NCI-H774 (cell line): ENCODE measurements at places on chromosomes 3 and 15.

- no peak for DNase-seq
These were observed 17.8 kb downstream of the TBL1XR1 start for GRCh38 chr3:177179281-177180067.

GRCh38 chr3:171614318-171614921, 154.2 kb upstream of the TNIK start:
- no peak for DNase-seq

DNA sequence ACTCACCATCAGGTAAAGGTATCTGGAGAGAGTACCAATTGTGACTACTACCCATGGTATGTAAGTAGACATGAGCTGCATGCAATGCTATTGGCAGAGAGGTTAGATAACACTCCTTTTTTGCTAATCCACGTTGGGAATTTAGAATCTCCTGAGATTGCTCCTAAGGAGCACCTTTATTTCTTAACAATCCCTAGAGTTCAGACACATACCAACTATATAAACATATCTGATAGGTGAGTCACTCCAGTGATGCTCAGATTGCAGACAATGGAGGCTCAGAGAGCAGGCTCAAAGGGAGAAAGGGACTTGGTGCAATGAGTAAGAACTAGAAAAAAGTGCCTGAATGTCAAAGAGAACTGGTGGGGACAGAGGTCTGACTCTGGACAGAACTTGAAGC, 47.0 kb upstream of the LRRFIP2 start:
- no peak for DNase-seq

DNA sequence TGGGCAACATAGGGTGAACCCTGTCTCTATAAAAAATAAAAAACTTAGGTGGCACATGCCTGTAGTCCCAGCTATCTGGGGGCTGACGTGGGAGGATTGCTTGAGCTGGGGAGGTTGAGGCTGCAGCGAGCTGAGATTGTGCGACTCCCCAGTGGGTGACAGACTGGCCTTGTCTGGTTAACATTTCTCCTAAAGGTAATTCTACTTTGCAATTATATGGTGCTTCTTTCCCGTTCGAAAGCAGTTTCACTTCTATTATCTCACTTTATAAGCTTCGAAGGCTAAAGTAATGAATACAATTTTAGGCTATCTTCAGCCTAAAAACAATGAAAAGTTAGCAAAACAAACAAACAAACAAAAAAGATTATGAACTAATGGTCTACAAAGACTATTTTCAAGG, 35.3 kb downstream of the COMMD2 start:
- DNase-seq: no peak

GRCh38 chr15:89802231-89802928, 12.3 kb downstream of the ANPEP start:
- DNase-seq: no peak

- DNase-seq: no peak
These were observed 16.7 kb upstream of the GPR160 start for GRCh38 chr3:170021083-170021482.

DNA sequence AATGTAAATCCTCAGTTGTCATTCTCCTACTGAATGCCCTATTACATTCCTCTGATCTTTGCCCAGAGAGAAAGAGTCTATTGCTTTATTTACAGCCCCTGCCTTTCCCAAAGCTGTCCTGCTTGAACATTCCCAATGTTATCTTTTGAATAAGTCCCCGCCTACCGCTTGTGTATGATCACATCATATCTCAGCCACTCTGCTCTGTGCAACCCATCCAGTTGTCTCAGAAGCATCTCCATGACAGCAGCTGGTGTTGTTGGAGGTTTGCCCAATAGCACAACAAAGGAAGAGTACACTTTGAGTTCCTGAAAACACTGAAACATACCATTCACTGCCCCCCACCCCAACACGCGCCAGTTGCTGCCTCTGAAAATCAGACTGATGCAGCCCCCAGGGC, 22.0 kb upstream of the FAM3D start:
- DNase-seq: no peak

DNA sequence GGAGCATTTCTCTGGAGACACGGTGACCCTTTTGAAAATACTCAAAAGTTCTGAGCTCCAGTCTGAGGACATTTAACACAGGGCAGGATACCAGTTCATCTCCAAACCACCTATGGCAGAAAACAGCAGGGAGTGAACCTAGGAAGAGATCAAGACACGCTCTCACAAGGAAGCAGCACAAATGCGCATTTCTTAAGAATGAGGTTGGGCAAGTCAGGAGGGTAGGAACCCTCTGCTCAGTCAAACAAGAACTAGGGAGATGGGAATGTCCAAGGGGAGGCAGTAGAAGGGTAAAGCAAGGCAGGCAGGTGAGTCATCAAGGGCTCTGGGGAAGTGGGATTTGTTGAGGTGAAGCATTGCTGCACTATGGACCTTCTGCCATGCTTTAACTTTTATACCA, 60.3 kb upstream of the PSMD6 start:
- DNase-seq: no peak

GRCh38 chr15:77538027-77538451, 94.7 kb downstream of the LINGO1 start:
- no peak for DNase-seq

- DNase-seq: peak; percentile 0
These were observed 167.6 kb upstream of the ST8SIA2 start for GRCh38 chr15:92226020-92226612.

DNA sequence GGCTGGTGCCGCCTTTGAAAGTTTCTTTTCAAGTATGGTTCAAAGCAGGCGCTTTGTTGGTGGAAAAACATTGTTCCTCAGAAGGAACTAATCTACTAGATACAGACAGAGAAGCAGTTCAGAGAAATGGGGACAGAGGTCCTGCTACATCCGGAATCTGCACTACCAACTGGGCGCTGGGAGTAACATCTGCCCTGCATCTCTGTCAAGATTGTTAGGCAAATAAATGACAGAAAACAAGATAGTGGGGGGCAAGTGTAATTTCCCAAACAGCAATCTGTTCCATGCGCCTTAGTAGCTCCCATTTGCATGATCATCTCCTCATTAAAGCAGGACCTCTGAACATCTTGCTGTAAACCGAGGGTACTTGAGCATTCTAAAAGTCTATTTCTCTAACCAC, 17.4 kb downstream of the TLE3 start:
- DNase-seq: no peak

DNA sequence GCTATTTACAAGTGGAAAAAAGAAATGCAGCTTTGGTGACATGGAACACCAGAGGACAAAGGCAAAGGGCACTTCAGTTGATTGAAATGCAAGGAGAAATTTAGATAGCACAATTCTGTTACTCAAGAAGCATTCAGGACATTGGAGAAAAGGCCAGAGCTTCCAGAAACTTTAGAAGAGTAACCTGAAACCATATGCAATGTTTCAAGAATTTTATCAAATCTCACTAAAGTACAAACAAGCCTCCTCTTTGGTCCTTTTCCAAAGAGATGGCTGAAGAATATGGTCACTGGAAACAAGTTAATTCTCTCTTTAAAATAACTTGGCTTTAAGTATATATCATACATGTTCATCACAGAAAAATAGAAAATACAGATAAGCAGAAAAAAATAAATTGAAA, 14.6 kb upstream of the LMOD3 start:
- DNase-seq: no peak

- no peak for DNase-seq
These were observed 101.5 kb upstream of the UBE2E1 start for GRCh38 chr3:23704298-23704697.

GRCh38 chr3:186612065-186612464, 795 bp upstream of the AHSG start:
- no peak for DNase-seq

- DNase-seq: no peak
These were observed 50.2 kb upstream of the LRRC58 start for GRCh38 chr3:120399372-120399771.

DNA sequence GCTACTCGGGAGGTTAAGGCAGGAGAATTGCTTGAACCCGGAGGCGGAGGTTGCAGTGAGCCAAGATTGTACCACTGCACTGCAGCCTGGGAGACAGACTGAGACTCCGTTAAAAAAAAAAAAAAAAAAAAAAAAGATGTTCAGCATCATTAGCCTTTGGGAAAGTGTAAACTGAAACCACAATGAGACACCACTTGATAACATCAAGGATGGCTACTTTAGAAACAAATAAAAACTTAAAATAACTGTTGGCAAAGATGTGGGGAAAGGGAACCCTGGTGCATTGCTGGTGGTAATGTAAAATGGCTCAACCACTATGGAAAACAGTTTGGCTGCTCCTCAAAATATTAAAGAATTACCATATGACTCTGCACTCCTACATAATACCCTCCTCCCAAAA, 1.9 kb downstream of the LEO1 start:
- no peak for DNase-seq

- DNase-seq: no peak
These were observed 25.9 kb upstream of the LRRC34 start for GRCh38 chr3:169838511-169839030.

DNA sequence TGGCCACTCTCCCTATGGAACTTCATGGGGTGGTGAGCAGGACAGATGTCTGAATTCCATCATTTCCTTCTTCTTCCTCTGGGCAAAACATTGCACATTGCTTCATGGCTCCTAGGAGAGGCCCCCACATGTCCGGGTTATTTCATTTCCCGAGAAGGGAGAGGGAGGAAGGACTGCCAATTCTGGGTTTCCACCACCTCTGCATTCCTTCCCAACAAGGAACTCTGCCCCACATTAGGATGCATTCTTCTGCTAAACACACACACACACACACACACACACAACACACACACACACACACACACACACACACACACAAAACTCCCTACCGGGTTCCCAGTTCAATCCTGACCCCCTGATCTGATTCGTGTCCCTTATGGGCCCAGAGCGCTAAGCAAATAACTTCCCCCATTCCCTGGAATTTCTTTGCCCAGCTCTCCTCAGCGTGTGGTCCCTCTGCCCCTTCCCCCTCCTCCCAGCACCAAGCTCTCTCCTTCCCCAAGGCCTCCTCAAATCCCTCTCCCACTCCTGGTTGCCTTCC, 1.9 kb downstream of the RHO start:
- DNase-seq: no peak

- no peak for DNase-seq
These were observed 278.7 kb downstream of the NEK10 start for GRCh38 chr3:27090275-27091041.

- peak; percentile 50 for DNase-seq
These were observed 1028.2 kb downstream of the MCTP2 start for GRCh38 chr15:95259513-95259912.

- DNase-seq: no peak
These were observed 33.3 kb upstream of the CGNL1 start for GRCh38 chr15:57343048-57343447.

- no peak for DNase-seq
These were observed 171.7 kb downstream of the NR2F2 start for GRCh38 chr15:96502196-96502595.

DNA sequence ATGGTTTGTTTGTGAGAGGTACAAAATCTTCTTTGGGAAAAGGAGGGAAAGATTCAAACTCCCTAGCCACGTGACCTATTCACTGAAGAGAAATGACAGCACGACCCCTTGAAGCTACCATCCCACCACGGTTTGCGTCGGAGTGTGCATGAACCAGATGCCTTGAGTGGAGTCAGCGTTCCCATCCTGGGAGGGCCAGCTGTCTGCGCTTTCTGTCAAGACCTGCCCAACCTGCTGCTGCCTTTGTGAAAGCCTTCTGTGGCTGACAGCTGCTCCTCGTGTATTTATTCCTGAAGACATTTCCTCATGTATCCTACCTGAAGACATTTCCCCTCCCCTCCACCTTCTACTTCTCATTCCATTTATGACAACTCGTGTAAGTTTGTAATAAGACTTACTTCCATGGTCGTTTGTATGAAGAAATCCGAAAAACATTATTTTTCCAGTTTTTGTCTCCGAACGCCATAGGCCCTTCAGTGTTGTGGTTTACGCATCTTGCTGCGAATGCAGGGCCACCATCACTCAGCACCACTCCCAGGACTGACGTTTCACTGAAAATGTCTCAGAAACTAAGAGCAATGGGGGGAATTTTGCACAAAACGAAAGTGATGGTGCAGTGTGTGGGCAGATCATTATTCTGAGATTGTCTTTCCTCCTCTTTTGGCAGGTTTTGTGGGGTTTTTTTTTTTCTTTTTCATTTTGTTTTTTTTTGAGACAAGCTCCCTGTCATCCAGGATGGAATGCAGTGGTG, 18.9 kb downstream of the EBLN2 start:
- no peak for DNase-seq

DNA sequence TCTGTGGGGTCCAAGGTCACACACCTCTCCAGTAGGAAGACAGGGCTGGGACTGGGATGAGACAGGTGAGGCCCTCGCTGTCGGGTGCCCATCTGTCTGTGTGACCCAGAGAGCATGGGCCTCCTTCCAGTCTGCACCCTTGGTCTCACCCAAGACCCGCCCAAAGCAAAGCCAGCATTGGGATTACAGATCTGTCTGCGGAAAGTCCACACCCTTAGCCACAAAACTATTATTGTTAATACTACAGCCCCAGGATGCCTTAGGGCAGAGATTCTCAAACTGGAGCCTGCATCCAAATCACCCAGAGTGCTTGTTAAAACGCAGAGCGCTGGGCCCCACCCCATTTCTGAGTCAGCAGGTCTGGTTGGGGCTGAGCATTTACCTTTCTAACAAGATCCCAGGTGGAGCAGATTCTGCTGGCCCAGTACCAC, 58.5 kb upstream of the ZNF148 start:
- DNase-seq: no peak

DNA sequence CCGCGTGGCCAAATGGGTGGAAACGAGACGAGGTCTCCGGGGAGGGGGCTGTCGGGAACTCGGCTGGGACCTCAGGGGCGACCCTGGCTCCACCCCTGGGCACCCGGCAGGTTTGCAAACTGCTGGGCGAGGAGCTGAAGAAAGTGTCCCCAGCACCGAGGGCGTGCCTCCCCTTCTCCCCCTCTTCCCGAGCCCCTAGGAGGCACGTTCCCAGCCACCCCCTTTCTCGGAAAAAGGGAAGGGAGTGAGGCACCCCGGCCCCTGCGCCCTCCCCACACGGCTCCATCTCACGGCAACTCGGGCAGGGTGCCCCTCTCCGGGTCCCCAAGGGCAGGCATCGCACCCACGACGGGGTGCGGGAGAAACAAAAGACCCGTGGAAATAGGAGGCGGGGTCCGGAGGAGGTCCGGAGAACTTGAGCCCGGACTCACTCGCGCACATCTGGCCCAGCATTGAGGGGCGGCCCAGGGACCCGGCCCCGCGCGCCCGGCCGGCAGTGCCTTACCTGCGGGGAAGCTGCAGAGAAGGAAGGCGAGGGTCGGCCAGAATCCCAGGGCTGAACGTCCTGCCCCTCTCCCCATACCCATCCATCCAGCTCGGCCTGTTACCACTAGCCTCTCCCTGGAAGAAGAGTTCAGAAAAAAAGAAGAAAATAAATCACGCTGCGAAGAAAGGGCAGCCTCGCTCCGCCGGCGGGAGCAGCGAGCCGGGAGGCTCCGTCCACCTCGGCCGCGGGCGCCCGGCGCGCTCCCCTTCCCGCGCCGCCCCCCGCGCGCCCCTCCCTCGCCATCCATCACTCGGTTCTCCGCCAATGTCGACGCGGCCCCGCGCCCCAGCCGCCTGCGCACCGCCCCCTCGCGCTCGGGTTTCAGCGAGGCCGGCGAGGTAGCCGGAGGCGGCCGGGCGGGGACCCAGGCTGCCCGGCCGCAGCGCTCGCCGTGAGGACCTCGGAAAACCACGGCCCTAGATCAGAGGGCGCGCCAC, 16.3 kb downstream of the RGMA start:
- DNase-seq: no peak
